RPMI7951 (cell line): ENCODE measurements at places on chromosomes 6 and 20. TPM values are rescaled to one million over a fixed set of nuclear protein-coding genes. Genes with fewer than 3 reads are reported as not detected.

Gene CD40
- total RNA-seq, result 0.72 and 1.7 TPM in 2 replicates

Gene ARMH2
- not detected in 2 replicates for total RNA-seq

DNA sequence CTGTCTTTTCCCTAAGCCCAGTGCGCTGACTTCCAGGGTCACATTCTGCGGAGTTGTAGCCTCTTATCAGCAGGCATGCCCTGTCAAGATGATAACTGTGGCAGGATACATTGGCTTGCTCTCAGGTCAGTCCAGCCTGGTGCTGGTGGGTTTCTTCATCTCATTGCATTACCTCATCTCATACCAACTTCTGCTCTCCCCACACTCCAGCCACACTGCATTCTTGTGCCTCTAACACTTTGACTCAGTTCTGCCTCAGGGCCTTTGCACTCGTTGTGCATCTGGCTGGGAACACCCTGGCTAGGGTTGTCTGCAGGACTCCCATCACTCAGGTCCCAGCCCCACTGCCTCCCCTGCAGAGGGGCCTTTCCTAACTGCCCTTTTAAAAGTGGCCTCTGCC is 110.3 kb upstream of the BACH2 start:
- peak; percentile 70 for DNase-seq

- peak; percentile 9 for DNase-seq
Measured at GRCh38 chr6:10837622-10837994, 731 bp downstream of the MAK start.

DNA sequence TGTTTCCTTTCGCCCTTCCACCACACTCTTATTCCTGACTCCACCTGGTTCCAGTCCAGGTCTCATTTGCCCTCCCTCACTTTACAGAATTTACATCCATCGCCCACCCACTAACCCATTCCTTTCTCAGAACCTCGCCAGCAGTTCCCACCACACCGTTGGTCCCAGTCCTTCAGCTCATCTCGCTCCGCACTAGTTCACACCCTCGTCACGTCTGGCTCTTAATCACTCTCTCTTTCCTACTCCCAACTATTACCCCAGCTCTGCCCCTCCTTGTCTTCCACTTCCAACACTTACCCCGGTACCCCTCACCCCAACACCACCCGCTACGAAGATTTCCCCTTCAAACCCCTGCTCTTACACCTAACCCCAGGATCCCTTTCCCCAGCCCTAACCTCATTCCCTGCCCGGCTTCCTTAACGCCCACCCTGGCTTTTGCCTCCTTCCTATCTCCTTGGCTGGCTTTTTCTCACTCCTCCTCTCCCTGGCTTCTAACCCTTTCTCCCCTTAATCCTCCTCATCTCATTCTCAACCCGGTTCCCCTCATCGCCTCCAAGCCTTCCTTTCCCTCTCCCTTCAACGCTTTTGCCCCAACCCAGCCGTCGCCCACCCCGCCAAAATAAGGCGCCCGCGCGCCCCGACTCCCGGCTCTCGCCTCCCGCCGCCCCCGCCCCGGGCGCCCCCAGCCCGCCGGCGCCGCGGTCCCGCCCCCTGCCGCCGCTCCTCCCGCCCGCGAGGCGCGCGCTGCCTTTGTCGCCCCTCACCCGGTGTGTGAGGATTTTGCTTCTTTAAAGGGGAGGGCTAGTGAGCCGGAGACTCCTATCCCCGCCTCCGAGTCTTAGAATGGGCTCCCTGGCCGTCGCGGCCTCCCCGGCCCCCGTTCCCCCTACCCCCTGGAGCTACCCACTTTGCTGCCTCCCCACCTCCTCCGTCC is 542 bp downstream of the USP49 start:
- DNase-seq, result peak; percentile 5

GRCh38 chr6:74343804-74344203 is 647.8 kb downstream of the CD109 start:
- peak; percentile 14 for DNase-seq

DNA sequence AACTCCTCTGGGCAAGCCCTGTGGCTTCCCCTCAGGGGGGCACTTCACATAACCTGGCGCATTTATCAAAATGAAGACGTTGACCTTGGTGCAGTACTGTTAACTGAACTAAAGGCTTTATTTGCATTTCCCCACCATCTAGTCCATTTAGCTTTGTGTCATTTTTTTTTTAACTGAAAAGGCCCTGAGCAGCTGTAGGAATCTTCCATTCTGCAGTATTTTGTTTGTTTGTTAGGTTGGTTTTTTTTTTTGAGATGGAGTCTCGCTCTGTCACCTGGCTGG is 10.7 kb downstream of the TMEM181 start:
- DNase-seq, result no peak

GRCh38 chr6:80962382-80962781 is 790.1 kb downstream of the TENT5A start:
- no peak for DNase-seq

GRCh38 chr20:63051911-63052310 is 45.1 kb upstream of the BHLHE23 start:
- DNase-seq, result no peak

DNA sequence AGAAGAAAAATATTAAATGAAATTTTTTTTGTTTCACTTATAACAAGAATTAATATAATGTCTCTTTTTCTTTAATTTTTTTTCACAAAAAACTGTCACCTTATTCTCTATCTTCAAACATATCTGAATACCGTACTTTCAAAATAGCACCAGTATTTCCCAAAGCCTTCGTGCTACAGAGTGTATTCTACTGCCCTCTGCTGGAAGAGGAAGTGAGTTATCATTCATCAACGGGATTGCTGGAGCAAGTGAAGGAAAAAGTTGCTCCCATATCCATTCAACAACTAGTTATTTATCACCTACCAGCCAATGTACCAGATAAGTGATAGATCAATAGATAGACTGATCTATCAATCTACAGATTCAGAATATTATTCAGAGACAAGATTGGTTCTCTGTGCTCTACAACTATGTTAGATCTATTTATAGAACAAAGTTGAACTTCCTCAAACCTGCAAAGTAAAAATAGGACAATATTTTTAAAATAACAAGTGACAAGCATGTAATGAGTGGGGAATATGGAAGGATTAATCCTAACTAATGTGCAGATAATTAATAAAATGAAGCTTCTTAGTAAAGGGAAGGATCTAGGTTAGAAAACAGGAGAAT is 26.7 kb upstream of the TFAP2B start:
- peak; percentile 21 for DNase-seq

- no peak for DNase-seq
Measured at GRCh38 chr6:149311293-149311692, 6.2 kb upstream of the TAB2 start.

- no peak for DNase-seq
Measured at GRCh38 chr6:10852361-10852960, 14.1 kb upstream of the MAK start.
